ENCODE measurements at places on chromosomes 3 and 15. TPM values are rescaled to one million over a fixed set of nuclear protein-coding genes. Genes with fewer than 3 reads are reported as not detected.

- DNase-seq: no peak
These were observed 43.4 kb downstream of the FEZF2 start for GRCh38 chr3:62329971-62330370.

ACKR4 gene
- total RNA-seq: not detected

DNA sequence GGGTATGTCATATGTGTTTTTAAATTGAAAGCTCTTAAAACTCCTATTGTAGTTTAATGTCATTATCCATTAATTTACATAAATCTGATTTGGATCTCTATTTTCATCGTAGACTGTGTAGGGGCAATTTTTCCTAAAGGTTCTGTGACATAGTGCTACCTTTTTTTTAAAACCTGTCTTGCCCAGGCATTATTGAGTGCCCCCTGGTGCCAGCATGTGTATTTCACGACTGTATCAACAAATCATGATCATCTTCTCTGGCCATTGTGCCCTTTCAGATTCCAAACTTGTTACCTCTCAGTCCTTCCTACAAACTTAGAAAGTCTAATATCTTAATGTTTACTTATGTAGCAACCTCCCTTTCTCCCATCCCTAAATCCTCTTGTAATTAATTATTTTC, 97.2 kb upstream of the FLNB start:
- DNase-seq: no peak

- peak; percentile 63 for DNase-seq
These were observed at the start of gene RTP4 for GRCh38 chr3:187368251-187369088. Gene RTP4 (plus strand): TSS chr3:187368385. CDS start chr3:187368442, 57 bp downstream.

- DNase-seq: no peak
These were observed 77.4 kb upstream of the PTPRG start for GRCh38 chr3:61483997-61484396.

C2CD4A gene
- not detected for total RNA-seq

GRCh38 chr3:31561891-31562290, 29.2 kb downstream of the STT3B start:
- no peak for DNase-seq

KBTBD13 gene
- total RNA-seq: not detected

DNA sequence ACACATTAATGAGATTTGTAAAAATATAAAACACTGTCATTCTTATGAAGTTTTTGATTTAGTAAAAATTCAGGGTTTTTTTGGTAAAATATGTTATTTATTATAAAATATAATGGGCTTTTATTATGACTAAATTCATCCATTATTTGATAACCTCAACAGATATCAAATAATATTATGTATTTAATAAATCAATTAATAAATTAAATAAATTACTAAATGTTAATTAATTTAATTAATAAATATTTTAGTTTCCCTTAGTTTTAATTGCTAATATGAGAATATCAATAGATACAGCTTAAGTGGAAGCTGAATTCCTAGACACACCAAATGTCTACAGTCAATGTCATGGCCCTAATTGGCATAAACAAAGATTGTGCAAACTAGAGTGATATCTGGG, 82.3 kb upstream of the DGKG start:
- no peak for DNase-seq

DNA sequence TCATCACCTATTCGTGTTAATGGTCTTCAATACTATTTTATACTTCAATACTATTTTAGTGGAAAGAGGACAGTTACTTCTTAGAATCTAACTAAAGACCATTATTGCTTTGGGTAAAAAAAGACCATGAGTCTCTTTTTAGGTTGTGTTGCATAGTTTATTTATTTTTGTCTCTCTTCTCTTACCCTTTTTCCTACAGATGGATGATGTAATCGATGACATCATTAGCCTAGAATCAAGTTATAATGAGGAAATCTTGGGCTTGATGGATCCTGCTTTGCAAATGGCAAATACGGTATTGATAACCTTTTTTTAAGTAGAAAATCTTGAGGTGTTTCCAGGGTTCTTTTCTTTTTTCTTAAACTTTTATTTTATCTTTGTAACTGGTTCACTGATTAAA, 58.5 kb upstream of the SAMMSON start:
- DNase-seq: no peak

- no peak for DNase-seq
These were observed 195.6 kb downstream of the TCF12 start for GRCh38 chr15:57114070-57114469.

- DNase-seq: no peak
These were observed 491.9 kb upstream of the ROBO1 start for GRCh38 chr3:80259736-80260135.

- DNase-seq: no peak
These were observed 147.5 kb downstream of the FILIP1L start for GRCh38 chr3:99966662-99967416.

DNA sequence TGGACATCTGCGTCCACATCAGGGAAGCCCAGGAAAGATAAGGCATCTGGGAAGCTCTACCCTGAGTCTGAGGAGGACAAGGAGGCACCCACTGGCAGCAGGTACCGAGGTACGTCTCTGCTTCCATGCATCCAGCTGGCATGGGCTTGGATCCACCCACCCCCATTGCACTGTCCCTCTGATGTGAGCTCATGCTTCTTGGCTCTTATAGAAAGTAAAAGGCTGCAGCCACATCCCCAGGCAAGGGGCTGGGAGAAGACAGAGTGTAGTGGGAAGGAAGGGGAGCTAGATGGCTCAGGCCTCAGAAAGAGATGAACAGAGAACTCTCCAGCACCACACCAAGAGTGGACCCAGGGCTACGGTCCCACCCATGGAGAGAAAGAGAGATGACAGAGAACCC, 18.2 kb downstream of the PTH1R start:
- DNase-seq: peak; percentile 24

- DNase-seq: no peak
These were observed 18.0 kb downstream of the LRRK1 start for GRCh38 chr15:100937171-100937570.

GRCh38 chr3:152581951-152582350, 253.0 kb upstream of the P2RY1 start:
- DNase-seq: no peak

- DNase-seq: no peak
These were observed 584.8 kb downstream of the DIPK2A start for GRCh38 chr3:144556392-144556791.

DLL4 gene
- total RNA-seq: 0.11 TPM

DNA sequence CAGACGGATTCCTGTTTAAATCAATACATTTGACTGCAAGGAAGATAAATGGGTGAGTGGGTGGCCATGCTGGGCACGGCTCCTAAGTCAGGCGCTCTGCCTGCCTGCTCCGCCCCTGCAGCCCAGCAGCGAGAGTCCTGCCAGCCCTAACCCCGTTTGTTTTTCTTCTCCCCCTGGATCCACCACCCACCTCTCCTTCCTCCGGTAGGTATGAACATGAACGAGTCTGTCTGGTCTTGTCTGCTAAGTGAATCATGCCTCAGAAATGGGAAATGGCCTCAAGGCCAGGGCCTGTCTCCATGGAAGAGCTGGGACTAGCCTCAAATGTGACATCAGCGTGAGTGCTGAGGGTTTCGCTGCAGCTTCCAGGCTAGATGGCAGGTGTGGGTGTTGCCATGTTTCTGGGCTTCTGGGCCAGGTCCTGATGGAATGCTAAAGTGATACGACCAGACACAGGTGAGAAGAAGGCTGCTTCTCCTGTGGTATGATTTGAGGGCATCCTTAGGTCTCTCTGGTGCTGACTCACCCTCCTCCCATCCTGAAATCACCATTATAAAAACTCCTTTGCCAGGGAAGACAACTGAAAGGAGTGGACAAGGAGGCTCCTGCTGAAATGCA, 5.6 kb upstream of the FEM1B start:
- DNase-seq: no peak

- DNase-seq: peak; percentile 41
These were observed 22.4 kb downstream of the CXCR6 start for GRCh38 chr3:45965653-45966052.

DNA sequence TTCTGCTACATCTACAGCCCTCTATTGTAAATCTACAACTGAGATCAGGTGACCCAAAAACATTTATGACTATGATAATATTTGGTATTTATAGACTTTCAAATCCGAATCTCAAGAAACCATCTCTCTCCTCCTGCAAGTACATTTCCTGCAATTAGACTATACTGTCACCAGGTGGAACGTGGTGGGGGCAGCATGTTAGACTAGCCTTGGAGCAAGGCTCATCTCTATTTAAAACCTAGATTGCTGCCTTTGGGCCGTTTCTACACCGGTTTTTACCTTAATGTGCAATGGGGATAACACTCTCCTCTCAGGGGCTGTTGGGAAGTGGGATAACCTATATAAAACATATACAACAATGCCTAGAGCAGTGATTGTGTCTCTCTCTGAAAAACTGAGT, 3.8 kb upstream of the KATNBL1 start:
- no peak for DNase-seq

FAM81A gene
- total RNA-seq: 2.2 TPM

GRCh38 chr15:86042226-86042625, 37.4 kb upstream of the AGBL1 start:
- no peak for DNase-seq

DNA sequence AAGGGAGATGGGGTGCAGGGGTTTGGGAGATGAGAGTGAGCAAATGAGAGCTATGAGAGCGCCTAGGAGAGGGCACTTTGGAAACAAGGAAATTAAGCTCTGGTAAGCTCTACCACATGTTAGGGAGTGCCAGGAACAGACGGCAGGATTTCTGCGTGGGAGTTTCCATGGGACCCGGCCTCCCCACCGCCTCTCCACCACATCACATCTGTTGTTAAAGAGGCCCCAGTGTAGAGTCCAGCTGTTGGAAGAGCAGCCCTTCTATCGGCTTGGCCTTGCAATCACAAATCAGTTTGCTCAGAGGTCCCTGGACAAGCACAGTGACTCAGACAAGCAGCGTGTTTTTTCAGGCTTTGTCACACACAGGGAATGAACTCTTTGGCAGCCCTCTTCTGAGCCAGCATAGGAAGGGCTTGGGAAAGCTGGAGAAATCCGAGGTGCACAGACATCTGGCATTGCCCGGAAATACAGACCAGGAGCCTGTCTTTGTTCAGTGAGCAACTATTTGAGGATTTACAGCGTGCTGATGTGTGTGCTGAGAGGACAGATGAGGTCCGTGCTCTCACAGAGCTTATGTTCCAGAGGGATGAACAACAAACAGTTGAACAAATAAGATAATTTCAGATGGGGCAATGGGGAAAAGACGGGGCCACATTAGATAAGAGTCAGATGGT, 370.6 kb upstream of the PROK2 start:
- no peak for DNase-seq

HGD gene
- 2.0 TPM for total RNA-seq

POLQ gene
- 25.9 TPM for total RNA-seq

DNA sequence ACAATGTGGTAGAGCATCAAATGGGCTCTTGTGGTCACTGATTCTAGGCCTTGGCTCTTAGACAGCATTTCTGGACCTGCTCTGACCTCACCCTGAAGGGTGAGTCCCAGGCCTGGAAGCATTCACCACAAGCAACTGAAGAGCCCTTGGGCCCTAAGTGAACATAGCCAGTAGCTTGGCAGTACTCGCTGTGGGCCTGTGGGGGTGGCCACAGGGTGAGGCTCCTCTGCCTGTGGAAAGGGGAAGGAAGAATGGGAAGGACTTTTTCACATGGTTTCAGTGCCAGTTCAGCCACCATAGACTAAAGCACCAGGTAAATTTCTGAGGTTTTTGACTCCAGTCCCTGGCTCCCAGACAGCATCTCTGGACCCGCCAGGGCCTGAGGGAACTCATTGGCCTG, 5.1 kb upstream of the ZSCAN2 start:
- no peak for DNase-seq

DNA sequence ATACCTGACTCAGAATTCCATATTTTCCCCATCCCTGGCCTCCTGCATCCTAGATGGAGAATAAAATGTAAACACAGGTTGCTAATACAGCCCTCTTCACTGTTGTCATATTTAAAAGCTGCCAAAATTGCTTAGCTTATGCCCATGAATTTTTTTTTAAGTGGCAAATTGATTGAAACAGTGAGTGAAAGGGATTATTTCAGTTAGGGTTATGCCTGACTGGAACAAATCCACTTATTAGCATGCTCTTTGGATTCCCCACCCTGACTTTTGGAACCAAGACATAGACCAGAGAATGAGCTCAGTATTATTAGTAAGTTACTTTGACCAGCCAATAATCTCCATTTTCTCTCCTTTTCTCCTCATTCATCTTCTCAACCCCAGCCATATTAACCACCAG, 244.7 kb downstream of the FEZF2 start:
- no peak for DNase-seq

C3orf70 gene
- total RNA-seq: not detected

DNA sequence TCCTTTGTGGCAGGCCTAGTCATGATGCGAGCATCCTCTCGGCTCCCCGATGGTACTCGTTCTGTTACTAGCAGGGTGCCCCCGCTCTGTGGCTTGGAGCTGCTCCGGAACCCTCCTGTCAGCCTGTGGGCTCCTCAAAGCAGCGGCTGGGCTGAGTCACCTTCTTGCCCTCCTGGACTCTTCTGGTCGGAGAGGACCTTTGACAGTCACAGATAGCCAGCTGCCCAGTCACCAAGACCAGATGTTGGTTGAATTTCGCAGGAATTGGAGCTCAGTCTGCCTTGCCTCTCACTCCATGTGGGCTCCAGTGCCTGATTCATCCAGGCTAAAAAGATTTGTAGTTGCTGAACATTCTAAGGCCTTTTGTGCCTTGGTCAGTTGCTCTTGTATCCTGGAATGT, 94.5 kb downstream of the CHCHD6 start:
- DNase-seq: no peak

DNA sequence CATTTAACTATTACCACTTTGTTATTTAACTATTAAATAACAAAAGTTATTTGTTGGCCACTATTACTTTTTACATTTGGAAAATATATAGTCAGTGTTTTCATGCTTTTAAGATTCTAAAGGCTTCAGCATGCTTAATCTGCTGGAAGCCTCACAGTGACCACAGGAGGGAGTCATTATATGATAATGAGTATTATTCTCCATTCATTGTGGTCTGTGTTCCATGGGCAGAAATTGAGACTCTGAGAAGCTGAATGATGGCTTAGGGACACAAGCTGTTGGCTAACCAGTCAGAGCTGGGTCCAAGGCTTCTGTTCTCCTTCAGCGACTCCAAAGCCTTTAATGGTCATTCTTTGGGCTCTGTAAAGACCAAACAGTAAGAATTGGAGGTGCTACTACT, 64.7 kb downstream of the BFSP2 start:
- DNase-seq: no peak

OR5H1 gene
- total RNA-seq: not detected

GRCh38 chr3:56121716-56122115, 346.6 kb downstream of the ERC2 start:
- no peak for DNase-seq

GRCh38 chr15:50431204-50431603, 7.0 kb downstream of the USP8 start:
- DNase-seq: no peak

LRRN1 gene
- total RNA-seq: 1.2 TPM

ARHGEF26 gene
- total RNA-seq: not detected
